ENCODE measurements at places on chromosomes 2 and 18.

GRCh38 chr2:65548576-65549256, 116.3 kb upstream of the SPRED2 start:
- no peak for DNase-seq

DNA sequence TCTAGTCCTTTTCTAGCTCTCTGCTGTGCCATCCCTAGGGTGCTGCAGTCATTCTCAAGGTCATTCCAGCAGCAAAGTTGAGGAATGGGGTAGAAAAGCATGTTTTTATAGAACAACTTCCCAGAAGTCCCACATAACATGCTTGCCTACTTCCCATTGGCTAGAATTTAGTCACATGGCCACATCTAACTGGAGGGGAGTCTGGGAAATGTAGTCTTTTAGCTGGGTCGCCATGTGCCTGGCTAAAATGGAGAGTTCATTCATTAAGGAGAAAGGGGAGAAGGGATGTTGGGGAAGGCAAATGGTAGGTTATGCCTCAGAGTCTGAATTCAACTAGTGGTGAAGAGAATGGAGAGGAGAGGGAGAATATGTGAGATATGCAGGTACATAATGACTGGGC, 85.7 kb downstream of the SLC4A3 start:
- DNase-seq = no peak

- no peak for DNase-seq
These were observed 50.2 kb downstream of the CENPO start for GRCh38 chr2:24843330-24843860.

DNA sequence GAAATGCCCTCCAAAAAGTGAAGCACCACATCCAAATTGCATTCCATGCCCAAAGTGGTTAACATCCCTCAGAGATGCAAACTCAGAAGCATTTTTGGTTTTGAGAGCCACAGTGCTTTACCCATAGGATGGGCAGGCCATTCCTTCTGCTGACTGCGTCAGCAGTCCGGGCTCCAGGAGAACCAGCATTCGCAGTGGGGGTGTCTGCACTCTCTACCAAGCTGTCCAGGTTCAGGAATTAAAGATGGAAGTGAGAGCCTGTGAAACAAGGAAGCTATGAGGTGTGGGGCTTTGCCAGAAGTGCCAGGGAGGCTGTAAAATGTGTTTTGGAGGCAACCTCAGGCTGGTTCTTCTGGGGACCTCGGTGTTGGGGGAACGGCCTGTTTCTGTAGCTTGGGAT, 205.7 kb downstream of the AGAP1 start:
- DNase-seq = no peak

GRCh38 chr2:98532756-98533155, 75.6 kb downstream of the COA5 start:
- DNase-seq = no peak

DNA sequence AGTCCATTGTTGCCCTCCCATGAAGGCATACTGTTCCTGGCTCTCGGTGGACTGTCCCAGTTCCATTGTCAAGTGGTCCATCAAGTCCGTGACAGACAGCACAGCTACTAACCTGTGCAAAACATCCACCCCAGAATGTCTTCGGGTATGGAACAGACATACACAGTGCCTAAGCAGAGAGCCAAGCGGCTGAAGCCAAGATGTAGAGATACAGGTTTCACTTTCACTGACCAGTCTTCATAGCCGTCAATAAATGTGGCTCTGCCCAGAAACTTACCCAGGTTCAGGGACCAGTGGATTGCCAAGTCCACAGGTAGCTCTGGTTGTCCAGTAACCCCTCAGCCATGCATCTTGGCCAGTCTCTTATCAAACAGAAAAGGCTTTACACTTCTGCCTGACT, 10.7 kb upstream of the PAPOLG start:
- DNase-seq = no peak

- DNase-seq = no peak
These were observed 1.7 kb downstream of the IL1RL1 start for GRCh38 chr2:102313025-102313424.

GRCh38 chr2:43107679-43108078, 118.7 kb downstream of the ZFP36L2 start:
- no peak for DNase-seq

DNA sequence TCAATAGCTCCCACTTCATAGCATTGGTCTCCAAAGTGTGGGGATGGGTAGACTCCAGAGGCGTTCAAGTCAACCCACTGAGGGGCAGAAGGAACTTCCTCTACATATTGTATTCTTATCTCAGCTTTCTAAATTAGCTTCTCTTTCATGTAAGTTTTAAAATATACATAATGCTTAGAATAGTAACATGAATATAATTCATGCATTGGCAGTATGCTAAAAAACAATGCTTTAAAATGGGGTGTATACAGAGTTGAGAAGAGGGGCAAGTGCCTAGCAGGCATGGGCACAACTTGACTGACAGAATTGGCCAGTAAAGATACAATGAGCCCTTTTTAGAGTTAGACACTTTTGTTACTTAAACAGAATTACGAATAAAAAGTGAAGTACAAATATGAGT, 212.2 kb downstream of the ZRANB3 start:
- no peak for DNase-seq

DNA sequence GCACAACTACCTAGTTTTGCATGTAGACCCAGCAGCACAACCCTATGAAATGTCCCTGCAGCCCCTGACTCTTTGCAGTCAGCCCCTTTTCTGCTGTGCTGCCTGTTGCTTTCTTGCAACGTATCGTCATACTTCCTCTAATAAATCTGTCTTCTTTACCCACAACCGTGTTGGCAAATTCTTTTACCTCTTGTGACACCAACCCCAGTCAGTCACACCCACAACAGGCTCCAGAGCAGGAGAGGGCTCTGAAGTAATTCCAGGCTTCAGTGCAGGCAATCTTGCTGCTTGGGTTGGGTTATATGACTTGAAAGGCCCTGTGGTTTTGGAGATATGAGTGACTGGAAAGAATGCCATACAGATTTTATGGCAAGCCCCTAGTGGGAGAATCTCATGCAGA, 79.1 kb upstream of the KCNH7 start:
- DNase-seq = no peak

DNA sequence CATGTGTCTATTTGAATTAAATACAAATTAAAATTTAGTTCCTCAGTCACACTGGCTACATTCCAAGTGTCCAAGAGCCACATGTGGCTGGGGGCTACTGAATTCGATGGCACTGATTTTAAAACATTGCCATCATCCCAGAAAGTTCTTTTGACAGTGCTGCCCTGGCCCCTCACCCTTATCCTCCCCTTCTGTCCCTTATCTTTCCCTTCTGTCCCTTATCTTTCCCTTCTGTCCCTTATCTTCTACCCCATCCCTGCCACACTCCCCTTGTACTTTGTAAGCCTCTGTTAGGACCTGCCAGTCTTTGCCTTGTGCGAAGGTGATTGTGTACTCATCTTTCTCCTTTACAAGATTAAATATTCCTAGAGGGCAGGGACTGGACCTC, 85.2 kb downstream of the DNMT3A start:
- DNase-seq = no peak

DNA sequence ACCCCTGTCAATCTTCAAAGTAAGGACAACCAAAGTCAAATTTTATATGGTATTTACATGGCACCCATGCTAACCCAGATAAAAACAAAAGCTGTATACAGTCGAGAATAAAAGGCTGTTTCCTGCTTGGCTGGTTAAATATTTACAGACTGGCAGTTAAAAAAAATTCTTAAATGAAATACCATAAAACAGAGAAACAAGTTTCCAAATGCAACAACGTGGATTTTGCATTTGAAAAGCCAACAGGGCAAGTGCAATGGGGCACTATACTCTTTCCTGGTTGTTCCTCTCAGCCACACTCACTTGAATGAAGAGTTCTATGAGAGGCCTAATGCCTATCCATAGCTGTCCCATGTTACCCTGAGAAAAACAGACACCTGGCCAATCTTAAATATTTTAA, 6.1 kb upstream of the NR4A2 start:
- no peak for DNase-seq

DNA sequence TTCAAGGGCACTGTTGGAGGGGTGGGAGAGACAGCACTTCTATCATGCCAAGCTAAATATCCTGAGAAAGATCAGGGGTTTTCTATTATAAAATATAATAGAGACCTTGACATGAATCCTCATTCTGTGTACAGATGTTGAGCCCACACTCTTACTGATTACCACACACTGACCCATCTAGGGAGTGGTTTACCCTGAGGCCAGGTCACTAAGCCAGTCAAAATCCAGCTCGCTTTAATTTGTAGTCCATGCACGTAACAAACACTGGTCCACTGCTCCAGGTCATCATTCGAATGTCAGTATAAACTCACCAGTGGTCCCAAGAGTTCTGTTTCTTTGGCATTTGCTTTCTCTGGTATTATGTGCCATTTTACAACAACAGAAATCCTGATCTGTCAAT, 96.4 kb downstream of the SLC8A1 start:
- no peak for DNase-seq

DNA sequence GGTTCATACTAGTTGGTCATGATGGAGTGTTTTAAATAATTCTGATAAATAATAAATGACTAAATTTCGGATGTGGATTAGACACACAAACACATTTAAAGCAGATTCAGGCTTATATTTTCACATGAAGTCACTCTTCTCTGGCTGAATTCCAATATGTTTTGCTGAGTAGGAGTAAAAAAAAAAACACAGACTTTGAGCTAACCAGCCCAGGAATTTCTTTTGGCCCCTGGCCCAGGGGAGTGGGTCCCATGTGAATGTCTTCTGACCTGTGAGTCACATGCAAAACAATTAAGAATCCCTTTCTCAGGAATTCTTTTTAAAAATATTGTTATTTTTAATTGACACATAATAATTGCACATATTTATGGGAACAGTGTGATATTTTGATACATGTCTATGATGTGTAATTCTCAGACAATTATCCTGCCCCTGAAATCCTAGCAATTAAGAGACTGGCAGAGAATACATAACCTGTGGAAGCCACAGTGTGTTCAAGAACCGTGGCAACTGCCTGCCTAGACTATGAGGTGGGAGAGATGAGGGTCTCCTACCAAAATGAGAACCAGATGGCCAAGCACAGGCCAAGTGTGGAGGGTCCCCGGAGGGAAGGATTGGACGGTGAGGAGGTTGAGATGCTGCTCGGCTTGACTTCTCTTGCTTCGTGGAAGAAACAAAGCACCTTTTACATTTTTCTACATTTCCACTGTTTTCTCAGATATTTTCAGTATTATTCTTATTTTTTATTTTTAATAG, 236.4 kb downstream of the PIEZO2 start:
- no peak for DNase-seq

- DNase-seq = no peak
These were observed 101.3 kb downstream of the LOXHD1 start for GRCh38 chr18:46555724-46556123.

- DNase-seq = no peak
These were observed 246.6 kb upstream of the APCDD1 start for GRCh38 chr18:10207682-10208345.

DNA sequence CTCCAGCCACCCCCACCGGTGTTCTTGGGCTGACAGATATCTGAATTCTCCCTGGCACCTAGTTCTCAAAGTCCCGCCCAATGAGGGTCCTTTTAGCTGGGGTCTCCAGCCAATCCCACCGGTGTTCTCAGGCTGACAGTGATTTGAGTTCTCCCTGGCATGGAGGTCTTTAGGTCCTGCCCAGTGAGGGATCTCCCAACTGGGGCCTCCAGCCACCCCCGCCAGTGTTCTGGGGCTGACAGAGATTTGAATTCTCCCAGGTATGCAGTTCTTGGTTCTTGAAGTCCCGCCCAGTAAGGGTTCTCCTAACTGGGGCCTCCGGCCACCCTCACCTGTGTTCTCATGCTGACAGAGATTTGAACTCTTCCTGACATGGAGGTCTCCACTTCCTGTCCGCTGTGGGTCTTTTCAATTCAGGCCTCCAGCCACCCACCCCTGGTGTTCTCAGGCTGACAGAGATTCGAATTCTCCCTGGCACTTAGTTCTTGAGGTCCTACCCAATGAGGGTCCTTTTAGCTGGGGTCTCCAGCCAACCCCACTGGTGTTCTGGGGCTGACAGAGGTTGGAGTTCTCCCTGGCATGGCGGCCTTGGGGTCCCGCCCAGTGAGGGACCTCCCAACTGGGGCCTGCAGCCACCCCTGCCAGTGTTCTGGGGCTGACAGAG, 154.6 kb downstream of the ANKRD36 start:
- DNase-seq = no peak

DNA sequence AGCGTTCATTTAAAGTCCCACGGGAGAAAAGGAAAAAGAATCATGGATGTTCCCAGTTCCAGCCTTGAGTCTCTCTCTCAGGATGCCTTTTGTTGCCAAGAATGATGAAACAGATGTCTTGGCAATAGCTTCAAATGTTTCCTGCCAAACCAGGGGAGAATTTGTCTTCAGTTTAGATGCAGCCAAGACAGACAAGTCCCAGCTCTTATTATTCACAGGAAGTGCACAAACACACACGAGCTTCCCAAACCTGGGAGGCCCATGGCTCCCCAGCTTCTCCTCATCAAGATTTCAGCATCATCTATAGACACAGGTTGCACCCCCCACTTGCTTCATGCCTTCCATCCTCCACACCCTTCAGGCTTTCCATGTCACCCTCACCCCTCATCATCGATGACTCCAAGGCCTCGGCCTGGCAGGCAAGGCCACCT, 45.9 kb downstream of the HS1BP3 start:
- no peak for DNase-seq

DNA sequence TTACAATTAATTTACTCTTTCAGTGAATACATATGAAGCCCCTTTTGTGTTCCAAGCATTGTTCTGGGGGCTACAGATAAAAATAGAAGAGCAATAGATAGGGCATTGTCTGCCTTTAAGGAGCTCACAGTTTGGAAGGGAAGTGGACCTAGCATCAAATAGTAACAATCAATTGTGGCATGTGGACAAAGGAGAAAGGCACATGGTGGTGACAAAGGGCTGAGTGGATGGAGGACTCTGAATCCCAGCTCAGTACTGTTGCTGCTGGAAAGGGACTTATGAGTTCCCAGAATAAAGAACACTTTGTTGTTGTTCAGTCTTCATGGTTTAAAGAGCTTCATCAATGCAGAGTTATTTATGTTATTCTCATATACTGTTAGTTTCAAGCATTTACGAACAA, 217.7 kb downstream of the HRH4 start:
- no peak for DNase-seq

- no peak for DNase-seq
These were observed at the start of gene TMEM182 for GRCh38 chr2:102761763-102762162. TMEM182 (plus strand) TSS chr2:102762031; CDS start chr2:102762218, 187 bp downstream.

DNA sequence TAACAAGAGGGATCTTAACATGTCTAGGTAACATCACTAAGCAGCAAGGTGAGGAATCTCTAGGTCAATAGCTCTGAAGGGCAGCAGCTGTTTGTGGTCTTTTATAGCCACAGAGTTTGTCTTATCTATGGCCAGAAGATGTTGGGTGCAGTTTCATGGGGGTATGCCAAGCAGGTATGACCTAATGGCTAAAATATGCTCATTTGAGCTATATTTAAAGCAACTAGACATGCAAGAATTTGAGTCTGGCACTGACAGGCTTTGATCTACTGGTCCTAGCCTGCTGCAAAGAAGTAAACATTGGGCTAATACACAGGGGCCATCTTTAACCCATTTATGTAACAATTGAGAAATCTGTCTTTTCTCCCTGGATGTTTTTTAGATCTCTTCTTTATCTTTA, 13.9 kb upstream of the UGP2 start:
- DNase-seq = no peak

- DNase-seq = no peak
These were observed 963 bp downstream of the GNLY start for GRCh38 chr2:85695121-85695520.

- no peak for DNase-seq
These were observed 33.1 kb downstream of the ATOH8 start for GRCh38 chr2:85786865-85787264.

GRCh38 chr2:232789082-232789481, 12.7 kb upstream of the KCNJ13 start:
- no peak for DNase-seq

GRCh38 chr2:1690056-1690775, 54.1 kb downstream of the PXDN start:
- DNase-seq = no peak

Measured in activated CD8-positive, alpha-beta memory T cell treated with anti-CD3 and anti-CD28 coated beads for 1 hour (primary cell).